GM12891 (cell line): ENCODE measurements at places on chromosomes 3 and 15.

DNA sequence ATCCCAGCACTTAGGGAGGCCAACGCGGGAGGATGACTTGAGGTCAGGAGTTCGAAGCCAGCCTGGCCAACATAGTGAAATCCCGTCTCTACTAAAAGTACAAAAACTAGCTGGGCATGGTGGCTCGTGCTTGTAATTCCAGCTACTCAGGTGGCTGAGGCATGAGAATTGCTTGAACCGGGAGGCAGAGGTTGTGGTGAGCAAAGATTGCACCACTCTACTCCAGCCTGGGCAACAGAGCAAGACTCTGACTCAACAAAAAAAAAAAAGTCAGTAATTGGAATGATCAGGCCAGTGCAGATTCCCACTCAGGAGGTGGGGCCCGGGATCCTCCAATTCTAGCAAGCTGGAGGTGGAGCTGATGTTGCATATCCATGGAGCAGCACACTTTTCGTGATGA, 5.6 kb downstream of the CFAP92 start:
- no peak for DNase-seq

GRCh38 chr15:41950489-41950888, 21.9 kb downstream of the EHD4 start:
- no peak for DNase-seq

DNA sequence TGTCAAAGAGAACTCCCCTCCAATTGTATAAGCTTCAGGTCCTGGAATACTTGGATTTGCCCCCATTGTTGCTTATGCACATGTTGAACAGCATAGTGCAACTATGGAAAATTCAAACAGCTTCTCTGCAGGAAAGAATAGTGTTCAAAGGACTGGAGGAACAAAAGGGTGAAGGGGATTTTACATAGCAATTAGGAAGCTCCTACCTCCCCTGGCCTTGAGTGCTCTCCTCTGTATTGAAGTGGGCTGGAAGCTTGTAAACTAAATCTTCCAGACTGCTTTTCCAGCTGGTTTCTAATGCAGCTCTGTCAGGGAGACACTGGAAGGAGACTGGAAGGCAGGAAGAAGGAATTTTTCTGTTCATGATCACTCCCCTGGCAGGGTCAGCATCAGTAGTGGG, 7.2 kb upstream of the ELP6 start:
- DNase-seq = no peak

GRCh38 chr3:186938716-186939115, 8.4 kb downstream of the ST6GAL1 start:
- no peak for DNase-seq

- no peak for DNase-seq
These were observed 4.4 kb downstream of the NAALADL2 start for GRCh38 chr3:174863488-174863887.

DNA sequence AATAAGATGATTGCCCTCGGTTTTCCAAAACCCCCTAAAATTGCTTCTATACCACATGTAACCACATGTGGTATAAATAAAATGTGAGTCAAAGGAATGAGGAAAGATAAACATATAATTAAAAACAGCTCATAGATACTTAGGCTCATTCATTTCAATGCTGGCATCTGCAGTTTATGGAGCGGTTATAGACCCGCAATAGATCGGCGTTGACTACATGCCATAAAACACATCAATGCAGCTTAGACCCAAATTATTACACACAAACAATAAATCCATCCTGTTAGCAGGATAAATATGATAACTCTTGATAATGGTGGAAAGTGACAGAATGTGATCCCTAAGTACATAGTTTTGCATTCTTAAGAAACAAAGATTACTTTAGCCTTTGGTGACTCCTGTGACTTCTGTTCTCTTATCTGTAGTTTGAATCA, 143.7 kb downstream of the NR2F2 start:
- DNase-seq = no peak

- no peak for DNase-seq
These were observed 929.7 kb upstream of the CFAP20DC start for GRCh38 chr3:59979542-59979941.

GRCh38 chr3:121834157-121834670, 646 bp downstream of the IQCB1 start:
- DNase-seq = no peak
